ENCODE measurements at places on chromosomes 11 and 22. TPM values are rescaled to one million over a fixed set of nuclear protein-coding genes. Genes with fewer than 3 reads are reported as not detected.

Gene EHF
- not detected for total RNA-seq

- DNase-seq, result peak; percentile 93
These were observed 9.1 kb upstream of the MN1 start for GRCh38 chr22:27810609-27811151.

Gene INPP5J
- total RNA-seq, result 0.35 TPM

- no peak for DNase-seq
These were observed 263.3 kb downstream of the LARGE1 start for GRCh38 chr22:33656808-33657628.

- no peak for DNase-seq
These were observed 48.1 kb downstream of the CBL start for GRCh38 chr11:119254239-119254638.

GRCh38 chr11:134386945-134387344, 25.1 kb downstream of the B3GAT1 start:
- DNase-seq, result no peak

- peak; percentile 9 for DNase-seq
These were observed 319.2 kb upstream of the API5 start for GRCh38 chr11:42992594-42992993.

Gene EED
- total RNA-seq, result 14.3 TPM

Gene OSM
- total RNA-seq, result 0.22 TPM

Gene KCNJ11
- total RNA-seq, result 12.9 TPM

Gene DEUP1
- total RNA-seq, result 0.04 TPM

Gene MYRF
- total RNA-seq, result 0.49 TPM

- no peak for DNase-seq
These were observed 11.5 kb upstream of the RRAS2 start for GRCh38 chr11:14370496-14370895.

GRCh38 chr11:70174547-70175235, 28.4 kb upstream of the FADD start:
- no peak for DNase-seq

DNA sequence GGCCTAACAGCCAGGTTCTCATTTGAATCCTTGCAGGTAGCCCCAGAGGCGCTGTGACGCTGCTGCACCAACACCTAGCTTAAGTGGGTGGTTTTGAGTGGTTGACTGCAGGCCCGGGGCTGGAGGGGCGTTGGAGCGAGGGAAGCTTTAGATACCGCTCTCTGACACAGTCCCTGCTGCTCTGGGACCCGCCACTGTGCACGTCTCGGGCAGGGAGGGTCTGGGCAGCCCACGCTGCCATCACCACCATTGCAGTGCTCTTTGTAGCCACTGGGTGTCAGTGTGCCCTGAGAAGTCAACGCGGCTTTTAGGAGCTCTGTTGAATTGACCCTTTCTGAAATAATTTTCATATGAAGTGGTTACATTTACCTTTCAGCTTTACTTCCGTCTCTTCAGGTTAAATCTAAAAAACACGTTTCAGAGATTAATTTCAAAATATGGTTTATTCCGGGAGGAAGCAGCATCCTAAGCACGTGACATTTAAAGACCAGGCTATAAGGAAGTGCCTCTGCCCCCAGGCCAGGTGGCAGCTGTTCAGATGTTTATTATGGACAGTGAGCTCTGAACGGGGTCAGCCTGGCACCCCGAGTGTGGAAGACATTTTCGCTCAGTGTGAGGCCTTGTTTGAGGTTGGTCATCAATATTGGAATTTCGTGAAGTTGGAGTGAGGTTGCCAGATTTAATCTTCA, 30.9 kb upstream of the PARVB start:
- DNase-seq, result peak; percentile 70

GRCh38 chr22:23571486-23571885, 8.6 kb downstream of the IGLL1 start:
- peak; percentile 75 for DNase-seq

- peak; percentile 26 for DNase-seq
These were observed 325.8 kb downstream of the C11orf87 start for GRCh38 chr11:109747839-109748238.

DNA sequence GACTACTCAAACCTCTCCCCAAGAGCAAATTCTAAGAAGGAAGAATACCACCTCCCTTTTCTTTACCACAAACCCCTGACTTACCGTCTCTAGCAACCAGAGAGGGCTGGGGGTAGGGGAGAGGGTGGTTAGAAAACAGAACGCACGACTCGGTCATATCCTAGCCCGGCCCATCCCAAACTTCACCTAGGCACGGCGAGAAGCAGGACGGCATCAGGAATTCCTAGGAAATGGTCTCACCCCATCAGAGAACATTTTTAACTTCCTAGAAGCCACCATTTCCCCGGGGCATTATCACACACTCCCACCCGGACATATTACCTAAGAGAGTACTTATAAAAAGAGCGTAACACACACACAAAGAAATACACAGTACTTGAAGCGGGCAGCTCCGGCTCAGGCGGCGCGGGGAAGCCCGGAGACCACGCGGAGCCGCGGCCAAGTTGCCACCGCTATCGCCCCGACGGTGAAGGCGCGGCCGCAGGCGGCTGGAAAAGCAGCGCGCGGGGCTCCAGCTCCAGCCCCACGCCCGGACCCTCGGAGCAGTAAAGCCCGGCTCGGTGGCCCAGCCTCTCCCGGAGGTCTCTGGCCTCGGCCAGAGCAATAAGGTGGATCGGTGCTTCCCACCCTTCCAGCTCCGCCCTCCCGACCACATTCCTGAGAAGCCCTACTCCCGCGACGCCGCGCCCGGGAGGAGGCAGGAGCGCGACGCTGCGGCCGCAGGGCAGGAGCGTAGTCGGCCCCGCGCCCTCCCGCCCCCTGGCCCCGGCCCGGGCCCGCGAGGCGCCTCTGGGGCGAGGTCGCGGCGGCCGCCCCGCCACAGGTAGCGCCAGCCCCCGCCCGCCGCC, 878 bp downstream of the RRAS2 start:
- DNase-seq, result peak; percentile 70

DNA sequence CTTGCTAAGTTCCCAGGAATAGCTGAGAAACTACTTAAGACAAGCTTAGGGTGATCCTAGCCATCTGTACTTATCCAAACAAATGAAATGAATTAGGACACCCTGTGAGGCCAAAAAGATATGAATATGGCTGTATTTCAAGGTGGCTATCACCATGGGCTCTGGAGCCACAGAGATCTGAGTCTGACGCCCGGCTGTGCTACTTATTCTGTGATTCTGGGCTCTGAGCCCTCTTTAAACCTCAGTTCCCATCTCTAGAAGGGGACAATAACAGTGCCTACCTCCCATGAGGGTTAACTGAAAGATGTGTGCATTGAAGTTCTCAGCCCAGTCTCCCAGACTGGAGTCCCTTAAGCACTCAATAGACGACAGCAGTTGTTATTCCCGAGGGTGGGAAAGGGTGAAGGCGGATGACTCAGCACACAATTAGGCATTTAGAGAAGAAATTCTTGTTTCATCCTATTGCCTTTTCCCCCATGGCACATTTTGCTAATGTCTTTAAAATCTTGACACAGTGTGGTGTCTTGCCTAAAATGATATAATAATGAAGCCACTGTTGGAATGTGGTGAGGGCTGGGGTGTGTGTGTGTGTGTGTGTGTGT, 132.5 kb downstream of the ADAMTS15 start:
- no peak for DNase-seq

- DNase-seq, result no peak
These were observed 6.2 kb downstream of the KCNC1 start for GRCh38 chr11:17740649-17741235.

GRCh38 chr22:46933040-46933930, 170.8 kb downstream of the TBC1D22A start:
- no peak for DNase-seq

Gene FIBIN
- total RNA-seq, result 48.0 TPM

Gene MFRP
- not detected for total RNA-seq

Gene MAP6
- total RNA-seq, result 6.1 TPM

Gene TPBGL
- total RNA-seq, result not detected

DNA sequence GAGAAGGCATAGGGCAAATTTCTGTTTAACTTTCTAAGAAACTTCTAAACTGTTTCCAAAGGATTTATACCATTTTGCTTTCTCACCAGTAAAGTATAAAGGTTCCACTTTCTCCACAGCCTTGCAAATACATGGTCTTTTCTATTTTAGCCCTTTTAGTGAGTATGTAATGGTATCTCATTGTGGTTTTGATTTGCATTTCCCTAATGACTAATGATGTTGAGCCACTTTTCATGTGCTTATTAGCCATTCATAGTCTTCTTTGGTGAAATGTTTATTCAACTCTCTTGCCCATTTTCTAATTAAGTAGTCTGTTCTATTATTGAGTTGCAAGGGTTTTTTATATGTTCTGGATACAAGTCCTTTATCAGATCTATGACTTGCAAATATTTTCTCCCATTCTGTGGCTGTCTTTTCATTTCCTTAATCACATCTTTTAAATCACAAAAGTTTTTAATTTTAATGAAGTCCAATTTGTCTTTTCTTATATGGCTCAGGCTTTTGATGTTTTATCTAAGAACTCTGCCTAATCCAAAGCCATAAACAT, 83.8 kb upstream of the KCNQ1OT1 start:
- no peak for DNase-seq

Gene KREMEN1
- 44.9 TPM for total RNA-seq

Gene PTPRCAP
- 0.84 TPM for total RNA-seq

Gene CARD18
- 0.13 TPM for total RNA-seq

DNA sequence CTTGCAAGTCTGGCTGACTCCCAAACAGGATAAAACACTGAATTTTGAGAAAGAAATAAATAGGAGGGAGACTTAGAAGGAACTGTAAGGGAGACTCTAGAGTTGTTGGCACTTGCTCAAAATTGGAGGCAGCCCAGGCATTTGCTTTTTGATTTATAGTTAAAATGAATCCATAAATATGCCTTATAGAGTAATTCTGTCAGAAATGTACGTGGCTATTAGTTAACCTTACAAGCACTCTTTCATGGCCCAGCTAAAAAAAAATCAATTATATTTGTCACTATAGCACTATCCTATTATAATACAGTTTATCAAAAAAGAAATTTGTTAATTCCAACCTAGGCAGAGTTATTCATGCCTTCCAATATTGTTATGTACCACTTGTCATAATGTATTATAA, 1000.0 kb upstream of the CHORDC1 start:
- no peak for DNase-seq

DNA sequence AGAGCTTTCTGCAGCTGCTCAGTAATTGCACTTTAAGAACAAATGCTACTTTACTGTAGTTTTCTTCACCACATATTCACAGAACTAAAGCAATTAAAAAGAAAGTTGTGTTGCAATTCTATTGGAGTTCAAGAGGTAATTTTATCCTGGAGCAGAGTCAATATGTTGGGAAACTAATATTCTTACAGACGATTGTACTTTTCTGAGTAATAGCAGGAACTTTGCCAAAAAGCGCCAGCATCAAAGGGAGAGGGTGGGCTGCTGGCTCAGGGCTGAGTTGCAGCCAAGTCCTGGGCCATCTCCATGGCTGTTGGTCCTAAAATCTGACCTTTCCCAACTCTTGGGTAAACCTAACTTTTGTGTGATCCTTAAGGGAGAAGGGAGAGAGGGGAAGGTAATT, 73.6 kb upstream of the MYO18B start:
- DNase-seq, result peak; percentile 65

Gene DEPDC5
- total RNA-seq, result 10.7 TPM

GRCh38 chr11:25317216-25317615, 820.4 kb downstream of the LUZP2 start:
- DNase-seq, result peak; percentile 4

Gene CASP5
- total RNA-seq, result 0.09 TPM

Gene ARHGAP20
- 7.6 TPM for total RNA-seq
